ENCODE measurements at places on chromosomes 3 and 15. TPM values are rescaled to one million over a fixed set of nuclear protein-coding genes. Genes with fewer than 3 reads are reported as not detected.

Gene CDCP1
- total RNA-seq, result 0.48 TPM

DNA sequence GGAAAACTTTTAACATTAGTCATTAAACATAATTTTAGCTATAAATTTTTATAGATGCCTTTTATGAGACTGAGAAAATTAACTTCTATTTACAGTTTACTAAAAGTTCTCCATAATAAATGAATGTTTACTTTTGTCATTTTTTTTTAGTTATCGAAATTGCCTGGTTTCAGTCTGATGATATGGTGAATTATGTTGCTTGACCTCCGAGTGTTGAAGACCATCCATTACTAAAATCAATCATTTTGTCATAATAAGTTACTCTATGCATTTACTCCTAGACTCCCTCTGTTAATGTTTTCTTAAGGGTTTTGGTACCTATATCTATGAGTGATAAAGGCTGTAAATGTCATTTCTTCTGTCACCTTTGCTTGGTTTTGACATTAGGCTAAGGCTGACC, 516.0 kb upstream of the ROBO1 start:
- DNase-seq, result no peak
- H3K27me3 ChIP-seq, result no peaks in the 10 kb centered on the region
- no peaks in the 10 kb centered on the region for H3K4me1 ChIP-seq
- no peak overlapping the region for H3K27ac ChIP-seq
- H3K4me3 ChIP-seq, result no peak overlapping the region

DNA sequence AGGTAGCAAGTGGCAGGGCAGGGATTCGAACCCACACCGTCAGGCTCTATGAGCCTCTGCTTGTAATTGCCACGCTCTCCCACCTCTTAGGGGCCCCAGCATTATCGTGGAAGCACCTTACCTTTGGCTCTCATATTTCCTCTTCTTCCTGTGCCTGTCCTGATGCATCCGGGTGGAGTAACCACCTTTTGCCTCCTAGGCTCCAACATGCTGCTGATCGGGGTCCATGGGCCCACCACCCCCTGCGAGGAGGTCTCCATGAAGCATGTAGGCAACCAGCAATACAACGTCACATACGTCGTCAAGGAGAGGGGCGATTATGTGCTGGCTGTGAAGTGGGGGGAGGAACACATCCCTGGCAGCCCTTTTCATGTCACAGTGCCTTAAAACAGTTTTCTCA, 40.4 kb downstream of the DNASE1L3 start:
- no peak overlapping the region for H3K27ac ChIP-seq
- no peaks in the 10 kb centered on the region for H3K4me1 ChIP-seq
- no peak for DNase-seq
- H3K27me3 ChIP-seq, result no peaks in the 10 kb centered on the region
- H3K4me3 ChIP-seq, result no peak overlapping the region

DNA sequence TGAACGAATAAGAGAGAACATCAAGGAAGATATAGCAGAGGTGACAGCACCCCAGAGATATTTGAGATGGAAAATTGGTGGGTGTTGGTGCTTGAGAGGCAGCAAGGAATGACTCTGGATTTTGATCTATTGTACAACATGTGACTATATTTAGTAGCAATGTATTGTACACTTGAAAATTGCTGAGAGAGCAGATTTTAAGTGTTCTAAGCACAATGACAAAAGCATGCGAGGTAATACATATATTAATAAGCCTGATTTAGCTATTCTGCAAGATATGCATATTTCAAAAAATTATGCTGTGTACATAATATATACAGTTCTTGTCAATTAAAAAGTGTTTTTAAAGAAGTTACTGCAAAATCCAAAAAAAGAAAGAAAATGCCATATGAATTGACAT, 194.3 kb downstream of the SLC9A9 start:
- peaks cover 15% of the 10 kb centered on the region for H3K36me3 ChIP-seq
- H3K4me1 ChIP-seq, result no peaks in the 10 kb centered on the region
- no peak overlapping the region for H3K27ac ChIP-seq
- DNase-seq, result no peak
- no peaks in the 10 kb centered on the region for H3K27me3 ChIP-seq
- H3K4me3 ChIP-seq, result no peak overlapping the region

DNA sequence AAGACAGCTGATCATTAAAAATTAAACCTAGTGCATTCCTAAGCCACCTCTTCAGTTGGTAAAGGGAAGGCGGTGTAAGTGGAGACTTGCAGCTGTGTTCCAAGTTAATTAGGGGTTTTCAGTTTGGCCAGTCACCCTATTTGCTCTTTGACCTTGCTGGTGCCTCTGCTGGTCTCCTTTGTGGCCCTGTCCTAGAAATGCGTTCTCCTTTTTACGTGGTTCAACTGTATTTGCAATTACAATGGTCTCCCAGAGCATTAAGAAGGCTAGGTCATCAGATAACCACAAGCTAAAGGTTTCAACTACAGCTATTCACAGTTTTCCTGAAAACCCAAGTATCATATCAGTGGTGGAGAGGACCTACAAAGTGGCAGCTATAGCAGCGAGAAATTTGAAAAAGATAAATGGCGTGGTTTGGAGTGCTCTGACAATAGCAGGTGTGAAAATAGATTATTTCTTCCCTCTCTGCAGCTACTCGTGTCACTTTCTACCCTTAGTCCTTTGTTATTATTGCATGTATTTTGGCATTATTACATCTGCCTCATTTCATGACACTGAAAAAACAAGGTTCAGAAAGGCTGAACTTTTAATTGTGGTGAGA, 203.5 kb upstream of the TBC1D5 start:
- H3K4me3 ChIP-seq, result no peak overlapping the region
- H3K27me3 ChIP-seq, result peaks cover 16% of the 10 kb centered on the region
- H3K36me3 ChIP-seq, result no peaks in the 10 kb centered on the region
- H3K4me1 ChIP-seq, result no peaks in the 10 kb centered on the region

DNA sequence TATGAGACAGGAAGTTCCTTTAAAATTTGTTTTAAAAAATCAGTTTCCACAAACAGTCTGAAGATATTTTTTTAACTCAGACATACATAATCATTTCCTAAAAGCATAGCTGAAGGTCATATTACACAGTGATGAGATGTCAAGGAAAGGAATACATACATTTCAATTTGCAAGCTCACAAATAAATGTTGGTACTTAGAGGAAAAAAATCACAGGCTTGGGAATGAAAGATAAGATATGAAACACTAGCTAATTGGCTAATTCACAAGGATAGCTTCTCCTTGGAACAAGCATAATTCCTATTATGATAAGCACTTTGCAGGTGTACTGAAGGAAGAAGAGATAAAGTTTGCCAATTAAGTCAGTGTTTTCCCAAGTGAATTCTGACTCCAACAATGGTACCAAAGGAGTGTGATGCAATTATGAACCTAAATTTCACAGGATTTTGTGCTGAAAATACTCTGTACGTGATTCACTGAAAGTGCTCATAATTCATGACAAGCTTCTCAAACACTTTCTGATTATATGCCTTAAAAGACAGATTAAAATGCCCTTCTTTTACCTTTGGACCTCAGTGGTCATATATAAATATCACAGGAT, 112.4 kb downstream of the FRMD5 start:
- no peak overlapping the region for H3K4me3 ChIP-seq
- peaks cover 18% of the 10 kb centered on the region for H3K27me3 ChIP-seq
- no peak for DNase-seq
- H3K4me1 ChIP-seq, result no peaks in the 10 kb centered on the region
- no peak overlapping the region for H3K27ac ChIP-seq

DNA sequence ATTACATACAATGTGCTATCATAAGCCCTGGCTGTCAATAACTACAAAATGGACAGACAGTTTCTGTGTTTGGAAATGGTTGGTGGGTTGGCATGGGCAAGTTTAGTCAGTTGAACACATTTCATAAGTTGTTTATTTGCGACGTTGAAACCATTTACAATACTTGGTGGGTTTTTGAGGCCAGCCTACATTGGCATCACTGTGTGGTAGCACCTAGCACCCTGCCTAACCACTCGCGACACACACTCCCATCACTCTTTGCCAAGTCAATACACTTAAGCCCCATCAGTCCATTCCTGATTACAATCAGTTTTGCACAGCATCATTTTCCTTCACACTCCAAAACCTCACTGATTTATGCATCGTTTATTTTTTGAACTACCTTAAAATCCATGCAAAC, 13.8 kb downstream of the PROK2 start:
- no peak for DNase-seq
- no peak overlapping the region for H3K4me3 ChIP-seq
- H3K27me3 ChIP-seq, result peaks cover 2% of the 10 kb centered on the region
- no peaks in the 10 kb centered on the region for H3K36me3 ChIP-seq
- no peaks in the 10 kb centered on the region for H3K4me1 ChIP-seq

DNA sequence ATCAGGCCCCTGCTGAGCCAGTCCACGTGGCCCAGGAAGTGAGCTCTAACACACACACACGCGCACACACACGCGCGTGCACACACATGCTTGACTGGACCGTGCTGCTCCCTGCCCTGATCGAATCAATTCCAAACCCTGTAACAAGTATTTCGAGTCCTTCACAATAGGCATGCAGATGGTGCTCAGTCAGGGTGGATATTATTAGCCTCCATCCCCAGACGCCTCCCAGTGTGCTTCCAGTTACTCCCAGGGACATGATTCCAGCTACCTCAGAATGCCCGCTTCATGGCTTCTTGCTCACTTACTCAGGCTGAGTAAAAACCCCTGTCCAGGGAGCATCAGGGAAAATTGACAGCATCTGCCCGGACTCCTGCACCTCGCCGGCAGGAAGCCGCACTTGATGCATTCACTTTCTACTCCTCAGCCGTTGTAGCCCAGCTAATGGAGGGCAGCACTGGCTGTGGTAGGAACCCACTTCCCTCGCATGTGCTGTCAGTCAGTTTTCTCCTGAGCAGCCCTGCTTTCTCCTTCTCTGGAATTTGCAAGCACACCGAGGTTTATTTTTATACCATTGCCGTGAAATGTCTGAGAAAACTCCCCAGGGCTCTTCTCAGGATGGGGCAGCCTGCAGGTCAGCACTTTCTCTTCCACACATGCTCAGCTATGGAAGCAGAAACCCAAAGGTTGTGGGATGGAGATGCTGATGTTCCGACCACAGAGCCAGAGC, 126.1 kb upstream of the ABHD17C start:
- peaks cover 3% of the 10 kb centered on the region for H3K4me1 ChIP-seq
- H3K27me3 ChIP-seq, result peaks cover 17% of the 10 kb centered on the region
- no peak overlapping the region for H3K4me3 ChIP-seq
- no peak overlapping the region for H3K27ac ChIP-seq
- no peaks in the 10 kb centered on the region for H3K36me3 ChIP-seq

All from activated CD4-positive, alpha-beta memory T cell treated with anti-CD3 and anti-CD28 coated beads for 36 hours (primary cell).